LNCaP clone FGC (cell line): ENCODE measurements at places on chromosomes 3 and 15.

DNA sequence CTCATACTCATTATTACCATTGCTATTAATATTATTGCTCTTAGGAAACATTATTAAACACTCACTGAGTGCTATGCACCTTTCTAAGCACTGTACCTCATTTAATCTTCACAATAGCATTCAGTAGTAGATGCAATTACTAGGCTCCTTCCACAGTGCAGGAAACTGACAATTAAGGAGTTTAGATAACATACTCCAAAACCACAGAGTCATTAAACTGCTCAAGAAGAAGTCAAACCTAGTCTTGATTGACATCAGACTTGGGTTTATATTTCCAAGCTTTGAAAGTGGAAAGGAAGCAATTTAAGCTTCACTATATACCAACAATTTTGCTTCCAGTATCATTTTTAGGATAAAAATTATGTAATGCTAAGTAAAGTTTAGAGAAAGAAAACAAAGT, 490.1 kb upstream of the ARRDC4 start:
- DNase-seq, result no peak

DNA sequence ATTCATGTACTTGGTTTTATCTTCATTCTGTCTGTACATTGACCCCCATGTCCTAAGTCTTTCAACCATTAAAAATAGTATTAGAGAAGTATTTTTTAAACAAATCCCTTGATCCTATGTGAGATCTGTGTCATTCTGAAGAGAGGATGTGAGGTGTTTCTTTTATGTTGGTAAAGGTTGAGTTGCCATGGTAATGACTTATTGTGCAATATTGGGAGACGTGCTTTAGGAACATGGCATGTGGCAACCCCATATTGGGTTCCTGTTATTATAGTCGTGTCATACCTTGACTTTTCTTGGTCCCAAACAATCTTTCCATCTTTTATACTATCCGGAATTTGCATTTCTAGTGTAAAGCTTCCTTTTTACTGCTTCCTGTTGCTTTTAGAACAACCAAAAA, 203.1 kb downstream of the KCNAB1 start:
- DNase-seq, result no peak

GRCh38 chr3:124374583-124374982, 355.7 kb upstream of the UMPS start:
- no peak for DNase-seq

- no peak for DNase-seq
Observed at GRCh38 chr3:26291840-26292239, 330.7 kb upstream of the LRRC3B start.

GRCh38 chr3:107421170-107421792, 44.0 kb downstream of the CCDC54 start:
- DNase-seq, result peak; percentile 51

DNA sequence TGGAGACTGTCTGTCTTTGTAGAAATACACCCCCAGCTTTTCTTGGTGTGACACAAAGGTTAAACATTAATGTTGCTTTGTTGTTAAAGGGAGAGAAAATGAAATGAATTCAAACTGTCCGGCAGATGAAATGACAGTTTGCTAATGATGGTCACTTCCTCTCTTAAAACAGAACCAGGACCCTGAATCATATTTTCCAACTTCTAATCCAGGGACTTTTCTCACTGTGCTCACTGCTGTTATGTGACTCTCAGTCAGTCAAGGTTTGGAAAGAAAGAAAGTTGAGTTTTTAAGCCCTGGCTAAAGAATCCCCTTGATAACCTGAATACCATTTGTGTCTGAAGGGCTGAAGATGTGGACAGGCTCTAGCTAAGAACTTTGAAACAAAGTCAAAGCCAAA, 215.8 kb downstream of the AGBL1 start:
- DNase-seq, result no peak

DNA sequence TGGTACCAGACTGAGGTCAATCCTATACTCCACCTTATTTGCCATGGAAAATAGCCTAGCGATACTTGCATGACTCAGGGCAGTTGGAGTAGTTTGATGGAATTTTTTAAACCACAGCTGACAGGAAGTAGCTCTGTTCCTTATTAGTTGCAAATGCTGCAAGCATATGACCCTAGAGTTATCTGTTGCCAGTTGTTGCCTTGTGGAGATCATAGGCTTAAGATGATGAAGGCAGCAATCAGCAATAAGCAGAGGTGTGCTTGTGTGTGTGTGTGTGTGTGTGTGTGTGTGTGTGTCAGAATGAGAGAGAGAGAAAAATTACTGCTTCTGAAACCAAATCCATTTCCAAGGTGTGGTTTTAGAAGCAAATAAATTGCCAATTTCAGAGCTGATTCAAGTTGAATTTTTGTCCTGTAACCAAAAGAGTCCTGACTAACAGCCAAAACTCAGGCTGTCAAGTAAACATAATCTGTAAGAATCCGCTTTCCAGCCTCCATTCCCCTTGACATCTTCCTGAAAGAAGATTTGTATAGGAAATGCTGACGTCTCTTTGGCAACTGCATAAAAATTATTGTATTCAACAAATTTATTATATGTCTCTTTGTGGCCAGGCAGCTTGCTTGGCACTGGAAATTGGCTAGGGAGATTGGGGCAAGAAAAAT, 141.2 kb downstream of the SERPINI1 start:
- no peak for DNase-seq

DNA sequence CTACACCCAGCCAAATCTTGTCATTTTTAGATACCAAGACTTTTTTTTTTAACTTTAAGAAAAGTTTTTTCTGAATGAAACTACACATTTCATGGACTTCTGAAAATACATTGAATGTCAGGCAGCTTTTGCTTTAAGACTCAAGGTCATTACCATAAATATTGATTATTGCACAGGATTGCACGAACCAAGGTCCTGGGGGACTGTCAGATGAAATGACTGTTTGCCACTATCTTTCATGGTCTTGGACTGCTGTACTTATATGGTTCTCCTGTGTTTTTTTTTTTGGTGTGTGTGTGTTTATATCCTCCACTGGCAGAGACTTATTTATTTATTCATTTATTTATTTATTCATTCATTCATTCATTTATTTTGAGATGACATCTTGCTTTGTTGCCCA, 6.9 kb upstream of the MYO1E start:
- DNase-seq, result no peak

GRCh38 chr3:4584456-4585249, 91.5 kb downstream of the ITPR1 start:
- DNase-seq, result no peak

DNA sequence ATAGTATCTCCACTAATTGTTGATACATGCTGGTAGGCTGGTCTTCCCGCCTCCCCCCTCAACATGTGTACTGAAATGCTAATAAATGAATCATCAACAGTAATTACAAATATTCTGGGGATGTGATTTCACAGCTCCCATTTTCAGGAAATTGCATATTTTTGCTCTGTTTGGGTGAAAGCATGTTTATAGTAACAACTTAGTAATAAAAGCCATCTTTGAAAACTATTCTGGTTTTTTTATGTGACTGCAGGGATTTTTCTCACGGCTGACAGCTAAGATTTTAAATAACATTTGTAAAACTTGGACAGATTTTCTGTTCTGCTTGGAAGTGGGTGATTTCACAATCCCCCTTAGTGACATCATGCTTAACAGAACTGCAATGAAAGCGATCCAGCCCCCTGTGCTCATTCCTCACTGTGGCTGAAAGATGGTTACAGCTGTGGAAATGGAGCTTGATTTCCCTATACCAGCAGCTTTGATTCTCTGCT, 25.6 kb upstream of the FAM174B start:
- no peak for DNase-seq

GRCh38 chr3:24907106-24907505, 412.5 kb upstream of the THRB start:
- DNase-seq, result no peak

- DNase-seq, result no peak
Observed at GRCh38 chr3:104555728-104556127, 811.0 kb upstream of the ALCAM start.

GRCh38 chr3:127732879-127733350, 60.2 kb downstream of the ABTB1 start:
- DNase-seq, result no peak

GRCh38 chr15:48962662-48963523, 826 bp downstream of the SHC4 start:
- no peak for DNase-seq

DNA sequence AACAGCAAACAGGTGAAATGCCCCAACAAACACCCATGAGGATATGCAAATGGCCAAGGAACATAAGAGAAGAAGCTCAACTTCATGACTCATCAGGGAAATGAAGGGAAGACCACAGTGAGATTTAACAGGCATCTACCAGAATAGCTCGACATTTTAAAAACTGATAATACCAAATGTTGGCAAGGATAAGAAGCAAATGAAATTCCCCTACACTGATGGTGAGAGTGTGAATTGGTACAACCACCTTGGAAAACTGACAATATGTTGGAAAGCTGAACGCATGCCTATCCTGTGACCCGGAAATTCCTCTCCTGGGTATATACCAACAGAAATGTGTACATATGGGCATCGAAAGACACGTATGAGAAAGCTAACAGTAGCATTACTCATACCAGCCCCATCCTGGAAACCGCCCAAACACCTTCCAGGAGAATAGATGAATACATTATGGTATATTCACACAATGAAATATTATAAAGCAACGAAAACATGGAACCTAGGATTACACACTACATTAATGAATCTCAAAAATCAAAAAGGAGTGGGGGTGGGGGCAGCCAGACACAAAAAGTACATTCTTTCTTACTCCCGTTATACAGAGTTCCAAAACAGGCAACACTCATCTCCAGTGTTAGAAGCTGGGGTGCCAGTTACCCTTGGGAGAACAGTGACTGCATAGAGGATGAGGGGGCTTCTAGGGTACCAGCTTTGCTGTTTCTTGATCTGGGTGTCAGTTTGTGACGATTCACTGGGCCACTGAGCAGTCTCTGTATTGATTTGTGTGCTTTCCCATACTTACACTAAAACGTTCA, 16.9 kb downstream of the RFTN1 start:
- DNase-seq, result no peak

DNA sequence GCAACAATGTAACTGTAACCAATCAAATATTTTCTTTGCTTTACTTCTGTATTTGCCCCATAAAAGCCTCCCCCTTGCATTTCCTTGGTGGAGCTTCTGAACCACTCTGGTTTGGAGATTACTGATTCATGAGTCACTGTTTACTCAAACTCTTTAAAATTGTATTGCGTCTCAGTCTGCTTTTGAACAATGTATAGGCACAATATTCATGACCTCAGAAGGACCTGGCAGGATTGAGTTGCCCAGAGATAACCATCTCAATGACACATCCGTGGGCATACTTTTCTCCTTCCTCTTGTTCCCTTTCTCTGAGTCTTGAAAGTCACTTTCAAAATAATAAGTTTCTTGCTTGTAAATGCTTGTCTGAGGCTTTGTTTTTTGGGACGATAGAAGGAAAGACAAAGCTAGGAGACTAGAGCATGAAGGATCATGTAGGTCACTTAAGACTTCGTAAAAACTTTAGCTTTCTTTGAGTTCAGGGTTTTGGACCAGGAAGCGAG, 57.1 kb upstream of the POU1F1 start:
- DNase-seq, result peak; percentile 83

- DNase-seq, result peak; percentile 82
Observed at GRCh38 chr3:47282424-47283192, at the start of the genes KIF9 and KLHL18. Gene KIF9 (minus strand): TSS chr3:47282799. CDS start chr3:47277374, 5,425 bp downstream. Gene KLHL18 (plus strand): TSS chr3:47282944. CDS start chr3:47282966, 22 bp downstream.

GRCh38 chr15:59657635-59658125, 365 bp upstream of the GTF2A2 start:
- no peak for DNase-seq

- DNase-seq, result no peak
Observed at GRCh38 chr15:25803541-25803940, 59.6 kb downstream of the ATP10A start.

GRCh38 chr15:42034628-42035434, 14.0 kb upstream of the PLA2G4E start:
- DNase-seq, result no peak

GRCh38 chr3:54123776-54124196, 1.4 kb downstream of the CACNA2D3 start:
- DNase-seq, result no peak

DNA sequence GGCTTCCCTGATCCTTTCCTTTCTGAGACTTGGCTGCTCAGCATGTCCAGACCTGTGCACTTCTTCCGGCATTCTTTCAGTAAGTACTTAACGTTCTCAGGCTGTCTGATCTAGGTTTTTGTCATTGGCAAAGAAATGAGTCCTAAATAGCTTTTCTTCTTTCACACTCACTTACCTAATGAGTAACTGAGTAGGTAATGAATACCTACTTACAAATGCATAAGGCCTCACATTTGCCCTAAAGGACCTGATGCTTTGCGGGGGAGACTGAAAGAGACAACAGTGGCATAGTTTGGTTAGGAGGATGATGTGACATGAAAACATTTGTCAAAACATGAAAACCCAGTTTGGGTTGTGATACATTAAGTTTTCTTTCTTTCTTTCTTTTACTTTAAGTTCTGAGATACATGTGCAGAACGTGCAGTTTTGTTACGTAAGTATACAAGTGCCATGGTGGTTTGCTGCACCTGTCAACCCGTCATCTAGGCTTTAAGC, 516.7 kb upstream of the CFAP20DC start:
- no peak for DNase-seq

DNA sequence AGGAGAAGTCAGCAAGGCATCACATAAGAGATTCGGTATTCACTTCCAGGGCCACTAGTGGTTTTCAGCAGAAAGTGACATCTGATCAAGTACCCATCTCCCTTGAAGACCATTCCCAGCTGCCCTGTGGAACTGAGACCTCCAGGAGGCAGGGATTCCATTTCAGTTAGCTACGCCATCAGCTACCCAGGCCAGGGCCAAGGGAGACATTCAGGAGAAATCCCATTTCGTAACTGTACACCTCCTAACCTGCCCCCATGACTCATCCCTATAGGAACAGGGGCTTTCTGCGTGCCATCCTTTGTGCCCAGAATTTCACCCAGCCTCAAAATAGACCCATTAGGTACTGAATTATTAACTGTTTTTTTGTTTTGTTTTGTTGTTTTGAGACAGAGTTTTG, 24.7 kb downstream of the SPATA12 start:
- DNase-seq, result no peak

GRCh38 chr15:95973566-95974256, 356.8 kb upstream of the NR2F2 start:
- DNase-seq, result no peak

- DNase-seq, result no peak
Observed at GRCh38 chr3:25156626-25157025, 271.4 kb upstream of the RARB start.

GRCh38 chr15:71790081-71790480, 20.3 kb upstream of the NR2E3 start:
- DNase-seq, result no peak

DNA sequence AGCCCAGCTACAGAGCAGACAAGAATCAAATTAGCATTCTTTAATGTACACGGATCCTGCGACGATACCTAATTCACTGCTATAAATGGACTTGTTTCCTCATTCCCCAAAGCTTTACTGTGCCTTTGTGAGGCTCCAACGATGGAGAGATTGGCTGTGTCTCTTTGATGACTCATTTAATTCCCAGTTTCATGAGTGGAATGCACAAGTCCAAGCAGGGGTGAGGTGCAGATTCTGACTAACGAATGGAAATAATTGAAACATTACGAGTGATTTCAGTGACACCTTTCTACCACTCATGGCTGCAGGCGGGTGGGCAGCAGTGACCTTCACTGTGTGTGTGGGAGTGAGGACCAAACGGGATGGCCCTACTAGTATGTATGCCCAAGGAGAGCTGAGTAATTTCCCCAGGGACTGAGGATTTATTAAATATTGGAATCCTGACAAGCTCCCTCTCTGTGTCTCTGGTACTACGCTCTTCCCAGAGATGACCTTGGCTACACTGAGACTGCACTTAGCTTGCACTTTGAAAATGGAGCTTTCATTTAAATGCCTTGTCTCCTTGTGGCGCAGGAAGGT, 156.7 kb downstream of the CACNA2D3 start:
- no peak for DNase-seq
